BE2C (cell line): ENCODE measurements at places on chromosomes 4 and X.

GRCh38 chr4:33116871-33117270 lies 2396.7 kb downstream of the PCDH7 start:
- no peak for DNase-seq

DNA sequence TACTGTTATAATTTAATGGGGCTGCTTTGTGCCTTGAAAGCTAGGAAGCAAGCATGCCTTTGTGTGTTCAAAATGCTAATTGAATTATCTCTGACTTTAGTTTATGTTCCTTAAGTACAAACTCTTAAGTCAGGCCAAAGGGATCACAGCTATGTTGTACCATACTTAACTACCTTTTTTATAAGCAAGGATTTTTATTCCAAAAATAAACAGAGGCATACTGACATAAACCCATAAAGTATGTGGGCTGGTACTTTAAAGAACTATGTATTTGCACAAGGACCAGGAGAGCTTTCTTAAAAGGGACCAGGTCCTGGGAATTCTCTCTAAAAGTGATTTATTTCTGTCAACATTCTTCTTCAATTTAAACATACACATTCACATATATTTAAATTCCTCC lies 57.8 kb upstream of the HCCS start:
- DNase-seq, result no peak

- DNase-seq, result no peak
Measured at GRCh38 chr4:4269331-4269731, 20.6 kb downstream of the LYAR start.

GRCh38 chr4:145035494-145036136 lies 62.4 kb downstream of the ANAPC10 start:
- no peak for DNase-seq

- no peak for DNase-seq
Measured at GRCh38 chr4:101172369-101172768, 175.0 kb downstream of the PPP3CA start.

DNA sequence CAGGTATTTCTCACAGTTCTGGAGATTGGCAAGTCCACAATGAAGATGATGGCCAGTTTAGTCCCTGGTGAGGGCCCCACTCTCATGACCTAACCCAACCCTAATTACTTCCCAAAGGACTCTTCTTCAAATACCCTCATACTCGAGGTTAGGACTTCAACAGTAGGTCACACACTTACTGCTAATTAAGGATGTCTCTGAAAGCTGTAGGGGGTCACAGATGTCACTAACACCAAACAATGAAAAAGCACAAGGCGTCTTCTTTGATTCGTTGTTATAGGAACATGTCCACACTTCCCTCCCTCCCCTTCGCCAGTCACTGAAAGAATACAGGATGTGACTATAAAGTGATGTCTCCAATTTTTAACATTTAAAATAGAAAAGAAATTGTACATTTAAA lies 309.7 kb downstream of the PACRGL start:
- DNase-seq, result no peak

GRCh38 chr4:124641715-124642381 lies 70.7 kb downstream of the ANKRD50 start:
- DNase-seq, result no peak

- no peak for DNase-seq
Measured at GRCh38 chr4:176358083-176358469, 38.3 kb downstream of the SPCS3 start.

DNA sequence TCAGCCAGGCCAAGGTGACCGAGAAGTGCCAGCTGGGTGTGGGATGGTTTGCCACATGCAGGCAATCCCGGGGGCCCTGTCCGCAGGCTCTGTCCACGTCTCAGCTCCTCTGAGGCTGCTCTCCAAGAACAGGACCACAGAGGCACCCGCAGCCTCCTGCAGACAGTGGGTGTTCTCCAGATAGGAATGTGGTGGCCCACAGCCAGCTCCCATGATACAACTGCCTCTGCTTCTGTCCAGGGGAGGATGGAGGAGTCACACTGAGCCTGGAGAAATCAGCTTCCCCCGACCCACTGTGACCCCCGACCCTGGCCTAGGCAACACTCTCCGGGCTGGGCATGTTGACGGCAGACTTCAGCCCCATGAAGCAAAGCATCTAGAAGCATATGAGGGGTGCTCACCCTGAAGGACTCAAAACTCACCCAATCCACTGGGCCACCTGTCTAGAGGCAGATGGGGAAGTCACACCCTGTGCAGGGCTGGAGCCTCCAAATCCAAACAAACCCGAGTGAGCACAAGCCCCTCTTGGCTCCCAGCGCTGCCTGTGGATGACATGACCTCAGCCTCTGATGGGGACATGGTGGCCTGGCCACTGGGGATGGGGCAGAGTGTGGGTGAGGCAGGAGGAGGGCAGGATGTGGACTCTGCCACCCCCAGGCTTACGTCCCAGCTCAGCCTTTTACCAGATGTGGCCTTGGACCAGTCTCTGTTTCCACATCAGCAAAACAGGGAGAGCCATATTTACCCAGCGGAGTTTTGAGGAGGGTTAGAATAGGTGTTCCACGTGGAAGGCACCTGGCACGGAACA lies 102.3 kb downstream of the PSAPL1 start:
- DNase-seq, result no peak

DNA sequence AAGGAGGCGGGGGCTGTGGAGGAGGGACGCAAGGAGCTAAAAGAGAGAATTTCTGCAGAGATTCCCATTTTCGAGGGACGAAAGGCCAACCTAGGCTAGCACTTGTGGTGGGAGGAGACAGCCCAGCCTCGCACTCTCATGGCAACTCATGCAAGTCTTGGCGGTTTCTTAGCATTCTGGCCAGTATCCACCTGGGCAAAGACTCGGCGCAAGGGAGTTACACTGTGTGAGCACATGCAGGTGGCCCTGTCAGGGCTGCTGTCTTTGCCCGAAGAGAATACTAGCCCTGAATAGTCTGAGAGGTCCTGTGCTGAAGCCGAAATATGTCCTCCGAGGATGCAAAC lies 15.5 kb downstream of the MCF2 start:
- no peak for DNase-seq

DNA sequence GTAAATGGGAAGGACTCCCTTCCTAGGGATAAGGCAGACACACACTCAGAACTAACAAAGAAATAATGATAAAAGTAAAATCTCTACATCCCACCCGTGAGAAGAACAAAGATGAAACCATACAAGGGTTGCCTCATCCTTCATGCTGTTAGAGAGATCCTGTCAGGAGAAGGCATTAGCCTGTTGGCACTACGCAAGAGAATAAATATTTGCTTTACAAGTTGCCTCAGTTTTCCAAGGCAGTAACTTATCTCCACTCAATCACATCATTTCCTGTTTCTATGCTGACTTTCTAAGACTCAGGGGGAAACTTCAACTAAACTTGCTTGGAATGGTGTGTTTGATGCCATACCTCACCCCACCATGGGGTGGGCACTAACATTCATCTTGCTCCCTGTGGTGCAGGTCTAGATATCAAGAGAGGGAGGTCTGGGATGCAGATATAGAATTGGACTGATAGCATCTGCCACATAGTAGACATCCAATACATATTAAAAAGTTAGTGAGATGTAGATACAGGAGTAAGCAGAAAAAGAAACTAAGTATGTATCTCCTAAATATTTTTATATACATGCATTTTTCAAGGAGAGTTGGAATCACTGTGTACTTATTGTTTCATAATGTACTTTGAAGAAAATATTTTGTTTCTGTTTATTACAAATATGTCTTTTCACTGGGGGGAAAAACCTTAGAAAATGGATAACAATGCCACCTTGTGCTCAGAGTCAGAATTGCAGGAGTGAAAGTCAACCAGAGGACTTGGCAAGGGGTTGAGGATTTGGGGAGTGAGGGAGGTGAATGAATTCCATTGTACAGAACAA lies 57.2 kb upstream of the BEX4 start:
- DNase-seq, result peak; percentile 25

DNA sequence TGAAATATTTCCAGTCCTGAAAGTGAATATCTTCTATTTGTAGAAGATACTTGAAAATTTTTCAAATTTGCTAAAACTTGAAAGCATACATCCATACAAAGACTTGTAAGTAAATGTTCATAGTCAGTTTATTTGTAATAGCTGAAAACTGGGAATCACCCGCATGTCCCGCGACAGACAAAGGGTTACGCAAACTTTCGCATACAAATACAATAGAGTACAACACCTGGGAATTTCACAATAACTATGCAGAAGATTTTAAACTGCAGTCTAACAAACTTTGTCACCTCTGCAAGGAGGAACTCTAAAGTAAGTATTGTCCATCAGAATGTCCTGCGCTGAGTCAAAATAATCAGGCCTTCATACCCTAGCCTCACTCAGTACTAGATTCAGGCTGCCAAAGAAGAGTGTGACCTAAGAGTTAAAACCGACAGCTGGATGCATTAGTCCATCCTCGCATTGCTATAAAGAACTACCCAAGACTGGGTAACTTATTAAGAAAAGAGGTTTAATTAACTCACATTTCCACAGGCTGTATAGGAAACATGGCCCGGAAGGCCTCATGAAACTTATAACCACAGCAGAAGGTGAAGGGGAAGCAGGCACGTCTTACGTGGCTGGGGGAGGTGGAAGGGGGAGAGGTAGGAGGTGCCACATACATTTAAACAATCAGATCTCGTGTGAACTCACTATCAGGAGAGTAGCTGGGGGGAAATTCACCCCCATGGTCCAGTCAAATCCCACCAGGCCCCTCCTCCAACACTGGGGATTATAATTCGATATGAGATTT lies 60.4 kb downstream of the MMRN1 start:
- no peak for DNase-seq
